ENCODE measurements at places on chromosomes 2 and 18. TPM values are rescaled to one million over a fixed set of nuclear protein-coding genes. Genes with fewer than 3 reads are reported as not detected.

The DQX1 gene
- total RNA-seq: 2.8 TPM

The SERPINB11 gene
- total RNA-seq: not detected

The BIN1 gene
- 39.0 TPM for total RNA-seq

The CDH19 gene
- total RNA-seq: under 0.01 TPM

The MAP3K19 gene
- total RNA-seq: not detected

The CRYBA2 gene
- not detected for total RNA-seq

The CCDC142 gene
- 14.5 TPM for total RNA-seq

The CHRNG gene
- total RNA-seq: not detected

The TDRD15 gene
- total RNA-seq: not detected

The BOK gene
- total RNA-seq: 48.2 TPM

The IL36B gene
- not detected for total RNA-seq

The NOSTRIN gene
- total RNA-seq: 0.72 TPM

The C2orf74 gene
- 4.1 TPM for total RNA-seq

The PRSS56 gene
- not detected for total RNA-seq

The TNFRSF11A gene
- 0.21 TPM for total RNA-seq

The DNAH7 gene
- under 0.01 TPM for total RNA-seq

The TWIST2 gene
- 8.5 TPM for total RNA-seq

The DSC2 gene
- 65.4 TPM for total RNA-seq

The ALK gene
- total RNA-seq: not detected

The FOXI3 gene
- total RNA-seq: not detected
